ENCODE measurements at places on chromosomes 13 and 19.

- DNase-seq, result no peak
Measured at GRCh38 chr13:96460609-96461008, 370.7 kb downstream of the HS6ST3 start.

GRCh38 chr13:106109391-106109791, 426.1 kb downstream of the EFNB2 start:
- no peak for DNase-seq

- DNase-seq, result peak; percentile 38
Measured at GRCh38 chr13:33125821-33126570, 109.8 kb downstream of the KL start.

DNA sequence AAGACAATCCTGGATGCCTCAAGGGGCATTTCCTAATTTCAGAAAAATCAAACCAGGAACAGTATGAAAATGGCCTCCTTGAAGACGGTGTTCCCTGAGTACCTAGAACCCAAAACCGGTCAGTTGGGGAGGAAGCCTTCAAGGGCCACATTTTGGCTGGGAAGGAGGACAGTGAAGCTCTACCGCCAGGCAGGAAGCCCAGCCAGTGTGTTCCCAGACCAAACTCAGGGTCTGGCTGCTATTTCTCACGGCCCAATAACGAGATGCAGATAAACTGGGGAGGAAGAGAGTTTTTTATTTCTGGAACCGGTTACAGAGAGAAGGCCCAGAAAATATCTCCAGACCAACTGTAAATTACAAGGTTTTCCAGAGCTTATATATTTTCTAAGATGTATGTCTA, 24.3 kb upstream of the CEACAM21 start:
- DNase-seq, result no peak

DNA sequence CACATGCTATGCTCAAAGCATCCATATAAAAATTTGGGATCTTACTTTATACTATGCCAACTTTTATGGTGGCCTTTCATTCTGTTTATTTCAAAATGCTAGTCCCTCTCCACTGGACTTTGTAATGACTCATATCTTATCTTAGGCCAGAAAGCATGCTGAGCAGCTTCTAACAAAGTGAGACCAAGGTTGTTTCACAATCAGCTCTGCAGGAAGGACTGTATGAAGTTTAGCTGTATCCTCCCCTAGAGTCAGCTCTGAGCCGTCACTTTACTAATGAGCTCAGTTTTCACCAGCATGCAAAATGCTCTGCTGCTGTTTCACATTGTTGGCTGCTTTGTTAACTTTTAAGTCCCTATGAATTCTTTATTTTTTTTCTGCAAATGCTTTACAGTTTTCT, 1608.8 kb downstream of the OLFM4 start:
- DNase-seq, result no peak

DNA sequence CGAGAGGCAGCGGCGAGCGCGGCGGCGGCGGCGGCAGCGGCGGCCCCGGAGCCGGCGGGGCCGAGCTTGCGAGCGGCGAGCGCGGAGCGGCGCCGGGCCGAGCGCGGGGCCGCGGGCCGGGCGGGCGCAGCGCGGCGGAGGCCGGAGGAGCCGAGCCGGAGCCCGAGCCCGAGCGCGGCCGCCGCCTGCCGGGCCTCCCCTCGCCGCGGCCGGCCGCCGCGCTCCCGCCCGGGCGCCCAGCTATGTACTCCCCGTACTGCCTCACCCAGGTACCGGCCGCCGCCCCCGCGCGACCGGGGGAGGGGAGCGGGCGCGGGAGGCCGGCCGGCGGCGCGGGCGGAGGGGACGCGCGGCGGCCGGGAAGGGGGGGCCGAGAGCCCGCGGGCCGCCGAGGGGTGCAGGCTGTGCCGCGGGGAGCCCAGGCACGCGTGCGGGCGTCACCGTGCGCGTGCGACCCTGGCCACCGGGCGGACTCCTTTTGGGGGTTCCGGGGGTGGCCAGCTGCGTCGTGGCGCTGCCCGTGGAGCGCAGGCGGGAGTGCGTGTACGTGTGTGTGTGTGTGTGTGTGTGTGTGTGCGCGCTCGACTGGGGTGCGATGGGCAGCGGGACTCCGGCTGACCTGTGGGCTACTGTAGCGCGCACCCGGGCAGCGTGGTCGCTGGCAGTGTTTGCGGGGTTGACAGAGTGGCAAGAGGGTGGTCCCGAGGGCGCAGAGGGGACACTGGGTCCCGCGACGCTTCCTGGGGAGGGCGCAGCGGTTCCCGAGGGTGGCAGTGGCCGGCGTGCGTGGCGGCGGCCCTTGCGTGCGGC, 526 bp downstream of the NFIX start:
- no peak for DNase-seq

DNA sequence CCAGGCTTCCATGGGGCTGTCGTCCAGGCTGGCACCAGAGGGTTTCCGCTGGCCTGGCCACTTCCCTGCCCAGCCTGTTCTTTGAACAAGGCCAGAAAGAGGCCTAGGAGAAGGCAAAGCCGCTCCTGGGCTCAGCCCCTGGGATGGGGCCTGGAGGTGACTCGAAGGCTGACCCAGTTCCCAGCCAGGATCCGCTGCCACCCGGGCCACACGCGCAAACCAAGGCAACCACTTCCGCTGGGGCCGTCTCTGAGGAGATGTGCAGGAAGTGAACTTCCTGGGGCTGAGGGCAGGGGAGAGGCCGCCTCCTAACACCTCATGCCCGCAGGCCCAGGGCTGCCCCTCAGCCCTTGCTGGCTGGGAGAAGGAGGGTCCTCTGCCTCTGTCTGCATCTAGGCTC, 15.2 kb downstream of the PLEKHF1 start:
- no peak for DNase-seq
